ENCODE measurements at places on chromosomes 13 and 19. TPM values are rescaled to one million over a fixed set of nuclear protein-coding genes. Genes with fewer than 3 reads are reported as not detected.

The HIPK4 gene
- 0.23 TPM for total RNA-seq

The MYH14 gene
- 5.9 TPM for total RNA-seq

The CGB3 gene
- total RNA-seq, result not detected

The FSD1 gene
- total RNA-seq, result 0.84 TPM

The ANGPTL8 gene
- not detected for total RNA-seq

The CIRBP gene
- 397 TPM for total RNA-seq

The C1QTNF9B gene
- not detected for total RNA-seq

Data from aorta (tissue), 5 donors.